ENCODE measurements at places on chromosomes 12 and 14.

DNA sequence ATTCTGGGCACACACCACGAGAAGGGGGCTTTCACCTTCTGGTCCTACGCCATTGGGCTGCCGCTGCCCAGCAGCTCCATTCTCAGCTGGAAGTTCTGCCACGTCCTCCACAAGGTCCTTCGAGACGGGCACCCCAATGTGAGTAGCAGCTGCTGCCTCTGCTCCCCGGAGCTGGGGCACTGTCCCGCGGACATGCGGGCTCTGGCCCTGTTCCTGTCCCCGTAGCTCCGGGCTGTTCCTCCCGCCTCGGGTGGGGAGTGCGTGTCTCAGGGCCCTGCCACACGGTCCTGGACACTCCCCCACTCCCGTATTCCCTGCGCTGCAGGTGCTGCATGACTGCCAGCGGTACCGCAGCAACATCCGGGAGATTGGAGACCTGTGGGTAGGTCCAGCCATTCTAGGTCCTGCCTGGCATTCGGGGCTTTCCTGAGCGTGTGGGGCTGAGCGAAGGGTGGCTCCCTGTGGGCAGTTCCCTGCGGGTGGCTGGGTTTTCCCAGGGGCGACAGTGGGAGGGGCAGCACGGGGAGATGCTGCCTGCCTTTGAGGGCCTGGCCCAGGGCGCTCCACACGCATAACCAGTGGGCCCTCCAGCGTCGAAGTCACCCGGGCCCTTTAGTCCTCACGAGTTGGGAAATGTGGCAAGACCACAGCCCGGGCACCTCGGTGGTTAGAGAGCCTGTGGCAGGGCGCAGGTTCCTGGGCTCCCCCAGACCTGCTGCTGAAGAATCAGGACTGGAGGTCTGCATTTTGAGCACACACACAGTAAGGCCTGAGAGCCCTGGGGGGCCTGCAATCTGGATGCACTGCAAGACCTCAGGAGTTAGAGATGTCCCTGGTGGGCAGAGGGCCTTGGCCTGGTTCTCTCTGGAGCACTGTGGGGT lies 13.5 kb downstream of the HIP1R start:
- no peak for DNase-seq

DNA sequence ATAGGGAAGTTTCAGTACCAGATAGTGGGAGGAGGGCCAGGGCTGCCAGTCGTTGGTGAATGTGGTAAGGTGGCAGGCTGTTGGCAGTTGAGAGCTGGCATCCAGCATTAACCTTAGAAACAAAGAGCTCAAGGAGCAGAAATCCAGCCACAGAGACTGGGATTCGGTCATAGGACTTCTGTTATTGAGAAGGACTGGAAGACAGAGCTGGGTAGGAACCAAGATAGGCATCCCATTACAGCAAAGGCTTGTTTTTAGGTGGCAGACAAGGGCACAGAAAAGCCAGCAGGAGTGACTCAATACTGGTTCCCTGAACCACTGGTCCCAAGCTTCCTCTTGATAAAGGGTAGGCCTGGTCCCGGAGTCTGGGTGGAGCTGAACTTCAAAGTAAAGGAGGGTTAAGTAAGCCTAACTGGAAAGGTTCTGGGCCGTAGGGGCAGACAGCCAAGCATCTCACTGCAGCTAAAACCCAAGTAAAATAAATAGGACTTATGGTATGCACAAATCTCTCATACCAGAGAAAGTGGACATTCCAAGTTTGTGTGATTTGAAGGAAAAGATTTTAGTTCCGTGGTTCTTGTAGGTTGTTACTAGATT lies 147.9 kb downstream of the ETV6 start:
- DNase-seq = no peak

- no peak for DNase-seq
Observed at GRCh38 chr12:60874091-60874490, 1278.3 kb downstream of the SLC16A7 start.

- DNase-seq = peak; percentile 57
Observed at GRCh38 chr12:69059465-69060457, 126.8 kb upstream of the CPM start.

- peak; percentile 81 for DNase-seq
Observed at GRCh38 chr12:630656-631632, 32.3 kb downstream of the NINJ2 start.

- DNase-seq = no peak
Observed at GRCh38 chr12:108985750-108986149, 35.1 kb downstream of the SVOP start.

GRCh38 chr14:51337520-51337919 lies 97.5 kb downstream of the TMX1 start:
- no peak for DNase-seq

- DNase-seq = no peak
Observed at GRCh38 chr14:51847489-51847796, 13.0 kb upstream of the GNG2 start.

GRCh38 chr12:51383269-51383905 lies 7.8 kb downstream of the GALNT6 start:
- DNase-seq = no peak

- DNase-seq = no peak
Observed at GRCh38 chr12:21939435-21939834, 1.8 kb downstream of the ABCC9 start.

DNA sequence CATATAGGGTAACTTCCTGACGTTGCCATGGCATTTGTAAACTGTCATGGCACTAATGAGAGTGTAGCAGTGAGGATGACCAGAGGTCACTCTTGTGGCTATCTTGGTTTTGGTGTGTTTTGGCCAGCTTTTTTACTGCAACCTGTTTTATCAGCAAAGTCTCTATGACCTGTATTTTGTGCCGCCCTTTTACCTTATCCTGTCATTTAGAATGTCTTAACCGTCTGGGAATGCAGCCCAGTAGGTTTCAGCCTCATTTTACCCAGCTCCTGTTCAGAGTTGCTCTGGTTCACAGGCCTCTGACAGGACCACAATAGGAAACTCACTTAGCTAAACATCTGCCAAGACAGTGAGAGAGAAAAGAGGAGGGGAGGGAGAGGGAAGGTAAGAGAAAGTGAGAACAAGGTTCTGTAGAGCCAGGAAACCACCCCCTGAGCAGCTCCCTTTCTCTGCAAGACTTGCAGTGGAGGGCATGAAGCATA lies 64.8 kb upstream of the PLEKHG3 start:
- no peak for DNase-seq

GRCh38 chr12:70842136-70842535 lies 78.4 kb downstream of the PTPRR start:
- DNase-seq = no peak

GRCh38 chr14:19941668-19942067 lies 11.0 kb downstream of the OR4K1 start:
- no peak for DNase-seq

DNA sequence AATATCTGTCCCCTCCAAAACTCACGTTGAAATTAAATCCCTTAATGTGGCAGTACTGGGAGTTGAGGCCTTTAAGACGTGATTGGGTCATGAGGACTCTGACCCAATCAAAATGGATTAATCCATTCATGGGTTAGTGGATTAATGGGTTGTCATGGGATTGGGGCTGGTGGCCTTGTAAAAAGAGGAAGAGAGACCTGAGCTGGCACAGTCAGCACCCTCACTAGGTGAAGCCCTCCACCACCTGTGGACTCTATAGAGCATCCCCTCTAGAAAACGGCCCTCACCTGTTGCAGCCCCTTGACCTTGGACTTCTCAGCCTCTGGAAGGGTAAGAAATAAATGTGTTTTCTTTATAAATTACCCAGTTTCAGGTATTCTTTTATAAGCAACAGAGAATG lies 53.0 kb downstream of the SPRING1 start:
- no peak for DNase-seq

DNA sequence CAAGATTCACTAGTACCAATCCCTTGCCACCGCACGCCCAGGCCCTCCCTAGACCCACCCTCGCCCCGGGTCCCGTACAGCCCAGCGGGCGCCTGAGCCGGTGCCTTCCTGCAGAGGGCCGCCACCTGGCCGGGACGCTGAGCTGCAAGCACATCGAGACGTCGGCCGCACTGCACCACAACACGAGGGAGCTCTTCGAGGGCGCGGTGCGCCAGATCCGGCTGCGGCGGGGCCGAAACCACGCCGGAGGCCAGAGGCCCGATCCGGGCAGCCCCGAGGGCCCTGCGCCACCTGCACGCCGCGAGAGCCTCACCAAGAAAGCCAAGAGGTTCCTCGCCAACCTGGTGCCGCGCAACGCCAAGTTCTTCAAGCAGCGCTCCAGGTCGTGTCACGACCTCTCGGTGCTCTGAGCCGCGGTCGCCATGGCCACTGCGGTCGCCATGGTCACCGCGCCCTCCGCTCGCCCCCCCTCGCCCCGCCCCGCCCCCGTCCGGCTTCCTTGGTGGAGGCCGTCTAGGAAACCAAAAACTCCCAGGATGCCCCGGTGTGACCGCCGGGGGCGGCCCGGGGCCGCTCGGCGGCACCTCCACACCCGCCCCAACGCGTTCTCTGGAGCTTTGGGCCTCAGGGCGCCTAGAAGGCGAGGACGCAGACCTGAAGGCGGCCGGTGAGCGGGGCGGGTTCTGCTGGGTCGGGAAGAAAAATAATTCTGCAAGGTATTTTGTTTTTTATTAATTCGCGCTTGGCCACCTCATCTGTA lies 3.7 kb downstream of the REM2 start:
- peak; percentile 76 for DNase-seq

- peak; percentile 81 for DNase-seq
Observed at GRCh38 chr12:48183091-48183875, at the start of gene CCDC184. Gene CCDC184, plus strand, starts transcription at chr12:48183644. Its CDS starts 479 bp downstream, at chr12:48184123.

- DNase-seq = no peak
Observed at GRCh38 chr12:124685689-124686369, 118.4 kb upstream of the NCOR2 start.

DNA sequence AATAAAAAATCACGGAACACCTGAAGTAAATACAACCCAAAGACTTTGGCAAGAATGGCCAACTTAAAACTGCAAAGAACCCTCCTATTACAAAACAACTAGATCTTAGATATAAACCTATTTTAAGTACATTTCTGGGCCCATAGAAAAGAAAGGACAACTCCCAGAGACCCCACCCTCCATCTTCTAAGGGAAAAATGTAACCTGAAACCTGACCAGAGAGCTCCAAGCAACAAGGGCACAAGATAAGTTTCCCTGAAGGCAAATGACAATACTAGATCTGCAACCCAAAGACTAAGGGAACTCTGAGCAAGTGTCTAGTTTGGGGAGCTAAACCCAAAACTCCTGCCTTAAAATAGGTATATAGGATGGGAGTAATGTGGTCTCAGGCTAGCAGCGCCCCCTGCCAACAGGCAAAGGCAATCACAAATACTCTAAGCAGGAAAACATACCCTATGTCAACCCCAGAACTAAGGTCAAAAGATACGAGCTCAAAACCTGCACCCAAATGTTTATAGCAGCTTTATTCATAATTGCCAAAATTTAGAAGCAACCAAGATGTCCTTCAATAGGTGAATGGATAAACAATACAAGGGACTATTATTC lies 218.9 kb downstream of the ITPR2 start:
- DNase-seq = peak; percentile 28

- DNase-seq = no peak
Observed at GRCh38 chr14:63686926-63687325, 40.9 kb downstream of the SGPP1 start.

DNA sequence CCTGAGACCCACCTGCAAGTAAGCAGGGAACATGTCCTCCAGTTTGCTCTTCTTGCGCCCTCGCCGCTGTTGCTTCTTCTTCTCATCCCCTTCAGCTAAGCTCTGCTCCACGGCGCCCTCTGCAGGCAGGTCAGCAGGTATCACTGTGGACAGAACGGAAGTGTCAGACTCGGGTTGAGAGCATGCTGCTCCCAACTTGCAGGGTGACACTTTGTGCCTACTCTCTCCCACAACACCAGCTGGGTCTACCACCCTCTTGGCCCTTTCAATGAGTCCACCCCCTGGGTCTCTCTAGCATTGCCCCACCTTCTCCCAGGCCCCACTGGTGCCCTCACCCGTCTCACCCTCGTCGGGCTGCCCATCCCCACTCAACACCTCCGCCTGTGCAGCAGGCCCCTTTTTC lies 16.7 kb downstream of the KMT2D start:
- peak; percentile 86 for DNase-seq

DNA sequence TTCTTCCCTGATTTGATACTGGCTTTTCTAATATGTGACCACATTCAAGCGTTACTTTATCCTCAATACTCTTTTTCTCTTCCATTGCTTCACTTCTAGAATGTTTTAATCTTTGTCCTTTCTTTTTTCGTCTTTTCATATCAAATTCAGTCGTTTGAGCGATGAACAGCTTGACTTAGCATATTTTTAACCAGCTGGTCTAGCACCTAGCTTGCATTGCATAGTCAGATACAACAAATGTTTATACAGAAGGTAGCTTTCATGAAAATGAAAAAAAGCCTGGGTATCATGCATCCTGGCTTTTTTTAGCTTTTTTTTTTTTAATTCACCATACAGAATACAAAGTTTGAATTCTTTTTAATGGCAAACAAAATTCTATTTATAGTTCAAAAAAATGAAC lies 1.2 kb downstream of the SOX5 start:
- DNase-seq = no peak

DNA sequence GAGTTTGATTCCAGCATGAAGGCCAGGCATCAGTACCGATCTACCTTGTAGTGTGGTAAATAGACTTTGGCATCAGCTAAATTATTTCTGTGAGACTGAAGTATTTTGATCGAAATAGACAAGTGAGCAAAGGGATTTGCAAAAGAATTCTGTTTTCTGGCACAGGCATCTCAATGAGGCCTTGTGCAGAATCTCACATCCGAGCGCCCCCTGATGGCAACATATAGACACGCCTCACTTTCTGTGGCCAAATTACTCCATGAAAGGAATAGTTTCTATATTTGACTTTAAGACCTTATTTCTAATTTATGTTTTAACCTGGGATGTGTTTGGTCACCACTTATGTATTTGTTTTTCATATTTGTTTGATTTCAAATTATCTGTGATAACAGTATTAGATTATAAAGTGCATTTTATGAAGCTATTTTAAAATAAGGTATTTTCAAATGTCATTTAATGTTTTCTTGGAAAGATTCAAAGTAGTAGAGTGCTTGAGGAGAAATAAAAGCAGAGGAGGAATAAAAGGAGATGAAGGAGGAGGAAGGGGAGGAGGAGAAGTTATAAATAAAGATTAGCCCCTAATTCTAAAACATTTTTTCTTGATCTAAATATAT lies 731.9 kb downstream of the NRXN3 start:
- DNase-seq = no peak
